ENCODE measurements at places on chromosomes 3 and 15.
A peak's percentile ranks its signal among the peaks of the same experiment; 100 is the strongest.

DNA sequence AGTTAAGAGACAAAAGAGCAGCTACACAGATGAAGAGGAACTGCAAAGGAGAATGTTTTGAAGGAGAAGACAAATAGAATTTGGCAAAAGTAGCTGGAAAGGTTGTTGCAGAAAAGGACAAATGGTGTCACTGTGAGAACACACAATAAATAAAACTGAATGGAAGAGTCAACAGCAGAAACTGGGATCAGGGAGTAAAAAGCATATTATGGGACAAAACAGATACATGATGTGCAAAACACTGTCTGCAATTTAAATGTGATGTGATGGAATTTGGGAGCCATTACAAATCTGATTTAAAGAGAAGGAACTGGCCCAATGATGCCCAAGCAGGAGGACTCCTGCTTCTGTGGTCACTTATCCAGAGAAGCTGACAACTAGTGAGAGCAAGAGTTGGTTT, 46.1 kb downstream of the CD47 start:
- no peak overlapping the region for H3K4me3 ChIP-seq
- no peaks in the 10 kb centered on the region for H3K36me3 ChIP-seq
- no peak overlapping the region for H3K27ac ChIP-seq
- DNase-seq = no peak
- no peaks in the 10 kb centered on the region for H3K27me3 ChIP-seq

DNA sequence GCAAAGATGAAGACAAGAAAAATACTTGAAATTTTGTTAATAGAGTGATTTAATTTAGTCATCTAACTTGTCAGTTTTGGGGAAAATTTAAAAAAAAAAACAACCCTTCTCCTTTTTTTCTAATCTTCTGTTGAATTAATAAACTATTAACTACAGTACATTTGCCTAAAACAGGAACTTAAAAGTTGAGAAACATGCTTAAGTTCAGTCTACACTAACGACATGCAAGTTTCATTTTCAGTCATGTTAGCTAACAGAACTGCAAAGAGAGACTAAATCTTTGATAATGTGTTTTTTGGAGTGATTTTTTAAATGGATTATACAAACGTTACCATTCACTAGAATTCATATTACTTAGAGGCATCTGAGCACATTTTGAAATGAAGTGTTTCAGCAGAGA, 71.9 kb upstream of the MBNL1 start:
- no peak for DNase-seq
- H3K4me1 ChIP-seq = no peaks in the 10 kb centered on the region
- H3K36me3 ChIP-seq = no peaks in the 10 kb centered on the region
- no peak overlapping the region for H3K4me3 ChIP-seq
- H3K27ac ChIP-seq = no peak overlapping the region

DNA sequence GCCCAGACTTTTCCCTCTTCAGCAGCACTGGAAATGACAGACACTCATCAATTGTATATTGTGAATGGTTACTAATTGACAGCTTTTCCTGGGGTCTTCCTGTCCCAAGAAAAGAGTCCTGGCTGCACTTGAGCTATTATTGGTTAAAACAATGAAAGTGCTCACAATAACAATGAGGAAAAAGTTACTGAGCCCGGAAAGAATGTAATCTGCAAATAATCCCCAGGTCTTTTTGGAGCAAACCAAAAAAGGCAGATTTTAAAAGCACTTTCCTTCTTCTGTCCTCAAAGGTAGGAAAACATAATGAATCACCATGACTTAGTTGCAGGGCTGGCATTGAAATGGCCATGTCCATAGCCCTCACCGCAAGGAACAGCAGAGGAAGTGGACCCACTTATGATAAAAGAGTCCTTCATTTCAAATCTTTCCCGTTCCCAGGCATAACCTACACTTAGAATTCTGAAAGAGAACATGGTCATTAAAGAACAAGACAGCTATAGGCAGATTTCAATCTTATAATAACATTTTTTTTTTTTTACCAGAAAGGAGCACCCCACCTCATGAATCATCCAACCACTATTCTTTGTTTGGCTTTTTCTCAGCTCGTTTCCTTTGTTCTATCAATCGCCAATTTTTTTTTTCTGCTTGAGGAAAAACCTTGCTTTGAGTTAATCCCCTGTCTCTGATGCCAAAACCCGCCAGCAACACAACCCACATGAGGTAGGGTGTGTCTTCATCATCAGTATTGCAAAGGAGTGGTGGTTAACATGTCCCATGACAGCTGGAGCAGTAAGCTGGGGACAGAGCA, 35.5 kb upstream of the ATP1B3 start:
- no peak for DNase-seq
- no peak overlapping the region for H3K27ac ChIP-seq
- no peak overlapping the region for H3K4me3 ChIP-seq

GRCh38 chr15:36803773-36804172, 224.3 kb downstream of the CDIN1 start:
- DNase-seq = no peak
- no peak overlapping the region for H3K27ac ChIP-seq
- H3K4me1 ChIP-seq = no peaks in the 10 kb centered on the region
- no peak overlapping the region for H3K4me3 ChIP-seq

DNA sequence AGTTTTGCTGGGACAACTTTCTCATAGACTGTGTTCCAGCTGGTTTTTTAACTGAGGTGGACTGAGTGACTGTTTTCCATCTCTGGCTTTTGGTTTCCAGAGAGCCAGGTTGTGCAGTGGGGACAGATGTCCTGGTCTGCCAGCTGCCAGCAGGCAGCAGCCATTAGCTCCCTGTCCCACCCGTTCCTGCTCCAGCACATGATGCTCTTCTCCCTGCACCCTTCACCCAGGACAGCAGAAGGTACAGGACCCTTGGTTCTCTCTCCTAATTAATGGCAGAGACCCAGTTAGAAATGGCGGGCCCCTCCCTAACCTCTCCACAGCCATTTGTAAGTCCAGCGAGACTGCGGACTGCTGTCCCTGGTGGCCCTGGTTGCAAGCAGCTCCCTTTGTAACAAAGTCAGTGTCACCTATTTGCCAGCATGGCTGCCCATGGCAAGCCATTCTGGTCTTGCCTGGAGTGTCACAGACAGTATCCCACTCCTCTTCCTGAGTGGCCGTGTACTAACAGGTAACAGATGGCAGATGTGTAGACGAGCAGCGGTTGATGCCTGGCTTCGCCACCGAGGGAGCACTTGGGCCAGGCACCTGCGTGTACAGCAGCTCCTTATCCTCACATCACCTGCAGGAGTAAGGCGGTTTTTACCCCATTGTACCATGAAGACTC, 148.3 kb downstream of the DNAJB8 start:
- H3K27me3 ChIP-seq = no peaks in the 10 kb centered on the region
- H3K36me3 ChIP-seq = peaks cover 18% of the 10 kb centered on the region
- H3K27ac ChIP-seq = no peak overlapping the region
- no peak overlapping the region for H3K4me3 ChIP-seq
- H3K4me1 ChIP-seq = peaks cover 47% of the 10 kb centered on the region
- no peak for DNase-seq

DNA sequence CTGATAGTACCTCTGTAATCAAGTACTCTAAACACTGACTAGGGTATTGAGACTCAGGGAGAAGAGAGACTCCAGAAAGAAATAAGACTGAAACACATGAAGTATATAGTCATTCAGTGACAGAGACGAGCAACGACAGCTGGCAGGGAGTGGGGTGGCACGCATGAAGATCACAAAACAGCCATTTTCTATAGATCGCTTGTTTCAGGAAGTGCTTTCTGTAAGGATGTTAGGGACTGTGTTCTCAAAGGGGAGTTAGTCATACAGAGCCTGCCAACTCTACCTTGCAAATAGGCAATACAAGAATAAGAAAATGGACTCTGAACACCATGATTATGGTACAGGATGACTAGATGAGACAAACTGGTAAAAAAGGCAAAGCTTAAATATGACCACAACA, 139.5 kb downstream of the TBL1XR1 start:
- DNase-seq = peak; percentile 17
- H3K36me3 ChIP-seq = no peaks in the 10 kb centered on the region
- peaks cover 2% of the 10 kb centered on the region for H3K4me1 ChIP-seq
- H3K4me3 ChIP-seq = no peak overlapping the region

- no peak overlapping the region for H3K27ac ChIP-seq
- no peak overlapping the region for H3K4me3 ChIP-seq
- peak; percentile 53 for DNase-seq
- H3K4me1 ChIP-seq = no peaks in the 10 kb centered on the region
Observed at GRCh38 chr3:99686955-99687612, 48.7 kb downstream of the COL8A1 start.

GRCh38 chr15:90232196-90232595, 1.5 kb downstream of the CIB1 start:
- no peak overlapping the region for H3K27ac ChIP-seq
- peaks cover 27% of the 10 kb centered on the region for H3K4me1 ChIP-seq
- no peak for DNase-seq
- H3K36me3 ChIP-seq = peaks cover 50% of the 10 kb centered on the region

GRCh38 chr3:128455786-128456748, 10.6 kb downstream of the DNAJB8 start:
- no peak overlapping the region for H3K27ac ChIP-seq
- no peak for DNase-seq
- no peak overlapping the region for H3K4me3 ChIP-seq
- H3K4me1 ChIP-seq = peaks cover 14% of the 10 kb centered on the region
- H3K36me3 ChIP-seq = no peaks in the 10 kb centered on the region
- peaks cover 4% of the 10 kb centered on the region for H3K27me3 ChIP-seq

DNA sequence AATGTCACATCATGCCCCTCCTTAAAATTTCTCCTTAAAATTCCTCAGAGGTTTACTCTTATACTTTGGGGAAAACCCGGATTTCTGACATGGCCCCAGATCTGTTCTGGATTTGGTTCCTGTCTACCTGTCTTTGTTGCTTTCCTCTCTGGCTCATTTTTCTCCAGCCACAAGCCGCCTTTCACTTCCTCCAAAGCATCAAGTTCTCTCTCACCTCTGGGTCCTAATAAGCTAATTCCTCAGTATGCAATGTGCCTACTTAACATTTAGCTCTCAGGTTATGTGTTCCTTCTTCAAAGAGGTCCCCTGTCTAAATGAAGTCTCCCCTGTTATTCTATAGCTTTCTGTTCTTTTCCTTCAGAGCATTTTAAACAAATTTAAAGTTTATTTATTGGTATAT, 16.1 kb downstream of the HMG20A start:
- no peak overlapping the region for H3K4me3 ChIP-seq
- DNase-seq = no peak
- no peaks in the 10 kb centered on the region for H3K27me3 ChIP-seq
- H3K36me3 ChIP-seq = no peaks in the 10 kb centered on the region
- H3K27ac ChIP-seq = no peak overlapping the region

GRCh38 chr3:13073326-13074005, at the start of gene IQSEC1:
IQSEC1 (minus strand) TSS chr3:13073429; CDS start chr3:13073014, 415 bp downstream.
- H3K27me3 ChIP-seq = peaks cover 10% of the 10 kb centered on the region
- H3K36me3 ChIP-seq = peaks cover 2% of the 10 kb centered on the region
- peak within 1 kb of the TSS; percentile 25 for H3K27ac ChIP-seq
- peak within 1 kb of the TSS; percentile 35 for H3K4me3 ChIP-seq
- DNase-seq = no peak

- H3K27me3 ChIP-seq = no peaks in the 10 kb centered on the region
- DNase-seq = no peak
- H3K27ac ChIP-seq = no peak overlapping the region
- H3K4me1 ChIP-seq = no peaks in the 10 kb centered on the region
Observed at GRCh38 chr3:6929918-6930317, 69.0 kb downstream of the GRM7 start.

DNA sequence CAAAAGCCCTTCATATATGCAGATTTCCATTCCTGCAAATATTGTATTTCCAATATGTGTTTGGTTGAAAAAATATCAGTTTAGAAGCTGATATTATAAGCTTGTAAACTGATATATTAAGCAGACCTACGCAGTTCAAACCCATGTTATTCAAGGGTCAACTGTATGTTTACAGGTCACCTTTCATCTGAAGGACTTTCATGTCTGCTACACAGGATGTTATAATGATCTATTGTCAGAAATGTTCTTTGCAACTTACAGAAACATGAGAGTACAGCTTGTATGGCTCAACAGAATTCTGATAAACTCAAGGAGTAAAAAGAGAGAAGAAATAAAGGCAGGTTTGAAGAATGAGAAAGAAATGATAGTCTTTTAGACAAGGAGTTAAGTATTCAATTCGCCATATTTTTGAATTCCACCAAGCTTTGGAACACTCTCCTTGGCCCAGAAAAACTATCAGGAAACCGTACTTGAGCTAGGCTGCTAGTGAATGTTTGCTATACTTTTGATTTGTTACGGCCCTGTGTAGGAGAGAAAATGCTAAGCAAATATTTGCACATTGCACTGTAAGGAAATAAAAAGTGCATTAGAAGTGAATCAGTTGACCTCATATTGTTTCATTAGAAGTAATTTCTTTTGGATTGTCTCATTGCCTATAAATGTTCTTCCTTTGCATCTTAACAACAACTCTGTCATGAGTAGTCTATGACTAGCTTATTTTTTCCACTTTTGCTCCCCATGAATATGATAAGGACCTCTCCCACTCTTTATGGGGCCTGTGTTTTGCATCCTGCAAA, 81.2 kb downstream of the NEK11 start:
- no peaks in the 10 kb centered on the region for H3K36me3 ChIP-seq
- no peaks in the 10 kb centered on the region for H3K4me1 ChIP-seq
- H3K27me3 ChIP-seq = no peaks in the 10 kb centered on the region
- H3K27ac ChIP-seq = no peak overlapping the region
- no peak for DNase-seq

DNA sequence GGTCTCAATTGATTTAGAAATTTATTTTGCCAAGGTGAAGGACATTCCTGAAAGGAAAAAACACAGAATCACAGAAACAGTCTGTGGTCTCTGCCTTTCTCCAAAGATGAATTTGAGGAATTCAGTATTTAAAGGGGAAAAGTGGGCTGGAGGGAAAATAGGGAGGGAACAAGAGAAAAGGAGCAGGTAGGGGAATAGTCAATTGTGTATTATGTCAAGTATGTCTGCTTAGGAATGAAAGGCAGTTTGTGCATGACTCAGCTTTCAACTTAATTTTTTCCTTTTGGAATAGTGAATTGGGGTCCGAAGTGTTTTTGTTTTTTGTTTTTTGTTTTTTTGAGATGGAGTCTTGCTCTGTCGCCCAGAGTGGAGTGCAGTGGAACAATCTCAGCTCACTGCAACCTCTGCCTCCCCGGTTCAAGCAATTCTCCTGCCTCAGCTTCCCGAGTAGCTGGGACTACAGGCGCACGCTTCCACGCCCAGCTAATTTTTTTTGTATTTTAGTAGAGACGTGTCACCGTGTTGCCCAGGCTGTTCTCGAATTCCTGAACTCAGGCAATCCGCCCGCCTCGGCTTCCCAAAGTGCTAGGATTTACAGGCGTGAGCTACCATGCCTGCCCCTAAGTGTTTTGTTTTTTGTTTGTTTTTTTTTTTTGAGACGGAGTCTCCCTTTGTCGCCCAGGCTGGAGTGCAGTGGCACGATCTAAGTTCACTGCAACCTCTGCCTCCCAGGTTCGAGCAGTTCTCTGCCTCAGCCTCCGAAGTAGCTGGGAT, 74.1 kb upstream of the MAP4 start:
- no peak overlapping the region for H3K27ac ChIP-seq
- H3K4me3 ChIP-seq = no peak overlapping the region
- DNase-seq = no peak
- H3K36me3 ChIP-seq = no peaks in the 10 kb centered on the region
- no peaks in the 10 kb centered on the region for H3K27me3 ChIP-seq

Measured in spinal cord (tissue), 10 donors.